ENCODE measurements at places on chromosomes 1 and 21.

DNA sequence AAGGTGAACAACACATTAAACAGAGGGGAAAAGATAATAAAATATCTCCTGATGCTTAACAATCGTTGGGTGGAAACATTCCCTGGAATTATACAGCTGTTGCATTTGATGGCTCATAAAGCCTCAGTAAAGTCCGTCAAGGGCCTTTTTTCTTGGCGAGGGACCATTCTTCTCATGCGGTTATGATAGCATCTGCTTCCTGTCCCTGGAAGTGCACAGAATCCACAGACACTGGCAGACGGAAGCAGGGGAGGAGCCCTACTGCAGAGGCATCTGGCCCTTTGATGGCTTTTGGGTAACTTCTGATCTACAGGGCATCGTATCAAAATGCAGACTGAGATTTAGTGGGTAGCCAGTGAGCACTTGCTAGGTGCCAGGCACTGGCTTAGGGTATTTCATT lies 286.9 kb downstream of the KIF26B start:
- DNase-seq = no peak

DNA sequence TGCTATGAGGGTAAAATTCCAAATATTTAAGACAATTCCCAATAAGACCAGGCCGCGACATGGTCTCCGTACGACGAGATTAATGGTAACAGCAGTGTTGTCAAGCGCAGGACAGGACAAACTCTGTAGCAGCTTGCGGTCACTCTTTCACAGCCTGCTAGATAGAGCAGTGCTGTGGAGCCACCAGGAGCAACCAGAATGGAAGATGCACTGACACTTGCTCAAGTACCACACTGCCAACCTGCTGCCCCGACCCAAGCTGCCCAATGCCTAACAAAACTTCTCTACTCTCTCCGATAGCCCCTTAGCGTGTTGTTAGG lies 636 bp downstream of the WARS2 start:
- peak; percentile 7 for DNase-seq

- DNase-seq = no peak
Observed at GRCh38 chr1:28317014-28317413, 11.8 kb upstream of the MED18 start.

- DNase-seq = no peak
Observed at GRCh38 chr1:175839779-175840669, 96.6 kb upstream of the TNR start.

DNA sequence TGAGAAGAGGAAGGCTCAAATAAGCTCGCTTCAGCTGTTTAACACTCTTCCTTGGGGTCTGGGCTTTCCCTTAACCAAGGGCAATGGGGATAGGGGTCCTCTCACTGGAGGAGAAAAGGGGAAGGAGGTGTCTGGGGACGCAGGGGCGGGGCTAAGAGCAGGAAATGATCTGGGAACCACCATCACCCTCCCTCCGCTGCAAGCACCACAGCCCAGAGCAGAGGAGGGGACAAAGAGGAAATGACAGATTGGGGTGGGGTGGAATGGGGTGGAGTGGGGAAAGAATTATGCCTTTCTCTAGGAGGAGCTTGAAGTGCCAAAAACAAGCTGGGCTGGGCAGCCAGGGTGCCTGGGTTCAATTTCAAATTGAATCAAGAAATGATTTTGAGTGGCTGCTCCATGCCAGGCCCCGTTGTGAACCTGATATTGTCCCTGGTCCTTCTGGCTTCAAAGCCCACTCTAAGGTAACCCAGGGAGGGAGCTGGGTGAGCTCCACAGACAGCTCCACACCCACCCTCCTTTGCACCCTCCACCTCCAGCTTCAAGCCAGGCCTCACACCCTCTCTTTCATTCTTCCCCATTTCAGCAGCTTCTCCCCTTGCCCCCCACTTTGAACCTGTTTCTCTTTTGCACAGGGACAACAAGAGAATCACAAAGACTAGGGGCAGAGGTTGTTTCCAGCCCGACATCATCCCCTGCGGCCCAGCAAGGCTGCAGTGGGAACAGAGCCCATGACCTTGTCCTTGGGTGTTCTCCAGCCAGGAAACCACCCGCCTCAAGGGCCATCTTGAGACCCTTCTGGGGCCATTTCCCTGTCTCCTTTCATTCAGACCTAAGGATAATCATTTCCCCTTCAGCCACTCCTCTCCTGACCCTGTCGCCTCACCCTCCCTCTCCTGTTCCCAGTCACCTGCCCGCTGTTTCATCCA lies 1.1 kb downstream of the ARHGAP30 start:
- DNase-seq = peak; percentile 65

- DNase-seq = no peak
Observed at GRCh38 chr1:26031611-26032220, 10.1 kb downstream of the EXTL1 start.

DNA sequence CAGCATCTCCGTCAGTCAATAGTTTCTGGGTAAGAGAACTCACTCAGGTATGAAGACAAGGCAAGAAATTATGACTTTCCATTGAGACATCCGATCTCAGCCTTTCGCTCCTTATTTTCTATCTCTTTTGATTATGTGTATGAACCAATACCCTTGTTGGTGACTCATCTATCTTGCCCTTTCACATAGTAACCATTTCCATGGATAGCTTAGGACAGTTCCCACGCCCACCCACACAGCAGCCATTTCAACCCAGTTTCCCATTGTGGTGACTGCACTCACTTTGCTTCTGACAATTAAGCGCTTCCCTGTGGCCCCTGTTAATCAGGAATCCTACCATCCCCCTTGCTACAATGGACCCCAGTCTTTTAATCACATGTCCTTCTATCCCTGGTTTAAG lies 210.6 kb upstream of the ADGRL2 start:
- DNase-seq = no peak

DNA sequence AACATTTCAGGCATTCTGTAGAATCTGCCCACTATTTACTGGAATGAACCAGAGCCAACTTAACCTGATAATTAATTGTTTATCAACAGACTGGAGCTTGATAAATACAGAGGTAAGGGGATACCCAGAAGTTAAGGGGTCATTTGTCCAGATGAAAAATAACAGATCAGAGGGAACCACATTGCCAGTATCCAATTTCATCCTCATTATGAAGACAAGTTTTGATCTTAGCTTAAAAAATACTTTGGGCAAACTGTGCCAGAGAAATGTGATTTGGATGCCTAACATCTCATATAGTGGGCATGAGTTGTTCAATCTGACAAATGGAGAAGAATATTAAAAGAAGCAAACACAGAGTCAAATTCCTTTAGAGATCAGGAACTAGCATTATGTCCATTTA lies 63.7 kb downstream of the IFI44 start:
- no peak for DNase-seq

DNA sequence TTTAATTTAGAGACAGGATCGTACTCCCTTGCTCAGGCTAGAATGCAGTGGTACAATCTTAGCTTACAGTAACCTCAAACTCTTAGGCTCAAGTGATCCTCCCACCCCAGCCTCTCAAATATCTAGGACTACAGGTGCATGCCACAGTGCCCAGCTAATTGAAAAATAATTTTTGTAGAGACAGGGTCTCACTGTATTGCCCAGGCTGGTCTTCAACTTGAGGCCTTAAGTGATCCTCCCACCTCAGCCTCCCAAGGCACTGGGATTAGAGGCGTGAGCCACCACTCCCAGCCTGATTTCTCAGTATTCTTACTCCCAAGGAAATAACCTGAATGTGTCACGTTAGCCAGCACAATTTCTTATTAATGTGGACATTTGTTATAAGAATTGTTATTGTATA lies 9.8 kb downstream of the RLF start:
- no peak for DNase-seq

DNA sequence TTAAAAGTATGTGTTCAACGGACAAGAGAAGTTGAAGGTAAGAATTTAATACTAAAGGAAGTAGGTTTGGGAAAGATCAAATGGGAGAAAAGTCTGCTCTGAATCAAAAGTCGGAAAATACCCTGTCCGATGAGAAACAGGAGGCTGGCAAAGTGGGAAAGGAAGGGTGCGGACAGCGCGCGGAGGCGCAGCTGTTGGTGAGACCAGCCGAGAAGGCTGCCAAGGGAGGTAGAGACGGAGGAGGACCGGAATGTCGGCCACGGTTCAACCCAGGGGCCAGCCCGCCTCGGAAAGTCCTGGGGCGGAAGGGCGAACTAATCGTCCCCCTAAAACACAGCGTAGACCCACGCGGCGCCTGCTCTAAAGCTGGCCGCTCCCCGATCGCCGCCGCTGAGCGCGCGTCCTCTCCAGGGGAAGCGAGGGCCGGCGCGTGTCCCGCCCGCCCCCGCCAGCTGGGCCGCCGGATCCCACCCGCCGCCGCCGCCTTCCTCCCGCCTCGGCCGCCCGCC lies 639 bp upstream of the SPATA1 start:
- DNase-seq = no peak

GRCh38 chr1:40185951-40186864 lies 25.0 kb downstream of the RLF start:
- DNase-seq = peak; percentile 26

GRCh38 chr1:202276081-202276715 lies 65.5 kb downstream of the UBE2T start:
- no peak for DNase-seq

DNA sequence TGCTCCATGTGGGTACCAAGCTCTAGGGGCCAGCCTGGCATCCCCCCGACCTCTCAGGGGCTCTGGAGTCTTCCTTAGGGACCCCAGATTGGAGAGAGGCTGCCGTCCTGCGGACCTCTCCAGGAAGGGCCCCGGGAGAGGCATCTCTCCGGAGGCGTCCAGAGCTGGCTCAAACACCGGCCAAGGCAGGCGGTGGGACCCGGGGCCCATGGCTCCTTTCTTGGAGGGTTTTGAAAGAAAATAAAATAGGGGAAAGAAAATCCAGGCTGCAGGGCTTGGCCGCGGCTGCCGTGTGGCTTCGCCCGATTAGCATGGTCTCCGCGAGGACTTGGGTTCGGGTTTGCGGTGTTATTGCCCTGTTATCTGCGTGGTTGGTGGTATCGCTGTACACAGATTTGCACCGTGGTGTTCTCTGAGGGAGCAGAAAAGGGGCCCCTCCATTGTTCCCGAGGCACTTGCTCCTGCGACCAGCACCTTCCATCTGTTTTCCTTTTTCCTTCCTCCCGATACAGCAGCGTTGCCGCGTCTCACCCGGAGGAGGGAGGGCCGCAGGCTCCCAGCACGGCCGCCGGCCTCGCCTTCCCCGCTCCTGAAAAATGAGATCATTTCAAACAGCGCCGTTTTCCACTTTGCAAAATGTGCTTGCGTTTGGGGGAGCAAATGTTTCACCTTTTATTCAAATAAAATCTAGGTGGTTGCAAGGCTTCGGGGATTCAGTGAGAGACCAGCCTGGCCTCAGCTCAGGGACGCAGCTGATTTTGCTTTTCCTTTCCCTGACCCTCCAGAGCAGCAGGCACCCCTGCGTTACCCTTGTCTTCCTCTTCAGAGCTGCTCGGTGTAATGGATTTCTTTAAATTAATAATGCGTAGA lies 86.3 kb downstream of the PRDM16 start:
- DNase-seq = no peak

GRCh38 chr1:225871359-225872074 lies 10.7 kb downstream of the TMEM63A start:
- no peak for DNase-seq

DNA sequence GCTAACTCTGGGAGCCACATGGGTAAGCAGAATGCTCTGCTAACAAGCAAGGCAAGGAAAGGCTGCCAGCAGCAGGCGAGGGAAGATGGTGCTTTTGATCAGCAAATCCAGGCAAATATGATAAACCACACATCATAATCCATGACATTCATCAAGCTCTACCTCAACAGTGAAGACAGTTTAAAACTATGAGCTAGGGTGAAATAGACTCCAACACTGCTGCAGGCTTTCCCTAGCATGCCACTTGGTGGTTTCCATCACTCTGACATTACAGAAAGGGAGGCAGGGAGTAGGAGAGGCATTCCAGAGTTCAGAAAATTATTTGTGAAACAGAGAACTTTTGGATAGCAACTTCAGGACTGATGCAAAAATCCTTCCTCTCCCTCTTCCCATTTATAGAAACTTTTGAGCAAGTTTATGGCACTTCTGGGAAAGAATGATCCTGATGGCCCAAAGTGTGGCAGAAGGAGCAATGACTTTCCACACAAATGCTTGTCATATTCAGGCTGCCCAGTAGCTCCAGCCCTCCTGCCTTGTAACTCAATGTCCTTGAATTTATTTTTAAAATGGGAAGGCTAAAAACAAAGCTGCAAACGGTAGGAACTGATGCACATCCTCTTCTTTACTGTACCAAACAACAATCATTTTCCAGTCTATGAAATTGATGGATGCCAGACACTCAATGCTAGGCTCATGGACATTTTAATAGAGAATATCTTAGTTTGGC lies 70.8 kb downstream of the SMYD2 start:
- no peak for DNase-seq

- no peak for DNase-seq
Observed at GRCh38 chr21:39005502-39005787, 177.8 kb downstream of the PSMG1 start.

GRCh38 chr1:48807554-48808260 lies 31.0 kb upstream of the BEND5 start:
- no peak for DNase-seq

- DNase-seq = no peak
Observed at GRCh38 chr1:168114845-168115244, 21.9 kb downstream of the GPR161 start.

GRCh38 chr1:194279975-194280374 lies 1093.6 kb upstream of the B3GALT2 start:
- no peak for DNase-seq

- no peak for DNase-seq
Observed at GRCh38 chr1:163036671-163037070, 32.5 kb upstream of the RGS4 start.

DNA sequence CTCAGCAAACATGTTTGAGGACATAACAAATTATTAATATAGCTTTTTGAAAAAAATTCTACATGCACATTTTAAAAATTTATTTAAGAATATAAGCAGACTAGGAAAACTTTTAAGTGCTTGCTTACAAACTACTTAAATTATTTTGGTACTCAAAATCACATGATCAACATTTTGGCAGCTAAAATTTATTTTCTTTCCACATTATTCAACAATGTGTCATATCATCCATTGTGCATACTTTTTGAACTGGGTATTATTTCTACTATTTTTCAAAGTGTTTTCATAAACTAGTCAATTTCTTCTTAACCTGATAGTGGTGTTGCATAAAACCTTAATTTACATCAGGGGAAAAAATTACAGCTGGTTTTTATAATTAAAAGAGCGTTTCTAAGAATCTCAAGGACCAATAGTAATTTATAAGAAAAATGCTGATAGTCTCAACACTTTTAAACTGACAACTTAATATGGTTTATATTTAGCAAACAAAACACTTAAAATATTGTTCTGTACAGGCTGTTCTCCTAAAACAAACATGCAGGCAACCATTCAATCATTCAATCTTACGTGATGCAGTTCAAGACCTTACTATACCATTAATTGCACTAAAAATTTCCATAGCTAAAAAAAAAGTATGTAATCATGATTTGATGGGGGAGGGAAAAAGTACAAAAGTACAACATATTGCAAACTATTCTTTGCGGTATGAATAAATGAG lies 105.0 kb downstream of the GPATCH2 start:
- no peak for DNase-seq

DNA sequence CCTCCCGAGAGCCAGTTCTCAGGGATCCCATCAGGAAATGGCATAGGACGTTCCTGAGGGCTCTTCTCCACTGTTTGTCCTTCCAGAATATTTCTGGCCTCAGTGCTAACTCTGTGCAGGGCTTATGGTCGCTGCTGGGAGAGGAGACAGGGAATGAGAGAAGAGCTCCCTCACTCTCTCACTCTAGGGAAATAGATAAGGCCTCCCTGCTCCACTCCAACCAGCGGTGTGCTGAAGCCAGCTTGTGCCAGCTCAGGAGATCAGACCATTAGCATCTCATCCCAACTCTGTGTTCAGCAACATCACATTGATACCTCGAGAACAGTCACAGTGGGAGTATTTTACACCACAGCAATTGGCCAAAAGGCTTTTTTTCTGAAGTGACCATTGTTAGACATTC lies 49.2 kb upstream of the ZC3H12A start:
- DNase-seq = no peak

- DNase-seq = no peak
Observed at GRCh38 chr1:180811886-180812285, 100.8 kb upstream of the KIAA1614 start.

Measured in stimulated activated CD4-positive, alpha-beta T cell treated with anti-CD3 and anti-CD28 coated beads, Interleukin-1b, Interleukin-23, amount 100 ng/mL, for 24 hours (primary cell).